ENCODE measurements at places on chromosomes 16 and 17.

- DNase-seq, result no peak
Observed at GRCh38 chr16:15829460-15829859, 27.4 kb downstream of the MYH11 start.

DNA sequence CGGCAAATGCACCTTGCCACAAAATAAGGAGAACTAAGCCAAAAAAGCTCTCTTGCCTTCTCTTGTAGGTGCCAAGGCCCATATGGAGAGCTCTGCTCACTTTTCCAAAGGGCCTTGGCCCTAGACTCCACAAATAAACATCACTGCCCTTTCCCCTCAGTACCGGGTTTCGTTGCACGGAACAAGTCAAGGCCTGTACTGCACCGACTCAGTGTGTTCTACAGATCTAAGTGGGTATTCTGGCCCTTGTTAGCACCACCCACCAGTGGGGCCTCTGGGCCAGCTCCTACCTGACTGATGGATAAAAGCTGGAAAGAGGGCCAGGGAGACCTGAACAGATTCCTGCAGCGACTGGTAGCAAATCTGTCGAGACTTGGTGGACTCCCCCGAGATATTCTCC, 43.7 kb upstream of the GSG1L start:
- DNase-seq, result no peak

DNA sequence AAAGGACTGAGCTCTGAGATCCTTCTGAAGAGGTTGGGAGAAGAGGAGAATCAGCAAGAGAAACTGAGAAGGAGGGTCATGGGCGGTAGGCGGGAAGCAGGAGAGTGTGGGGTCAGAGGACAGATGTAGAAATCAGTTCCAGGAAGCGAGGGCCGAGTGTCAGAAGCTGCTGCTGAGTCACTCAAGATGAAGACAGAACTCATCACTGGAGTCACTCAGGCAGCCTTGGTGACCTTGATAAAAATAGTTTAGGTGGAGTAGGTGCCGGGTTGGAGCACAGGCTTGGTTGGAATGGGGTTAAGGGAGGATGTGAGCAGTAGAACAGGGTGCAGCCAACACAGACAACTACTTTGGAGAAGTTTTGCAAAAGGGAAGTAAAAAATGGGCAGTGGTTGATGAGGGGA, 6.1 kb upstream of the ITGAM start:
- no peak for DNase-seq

GRCh38 chr16:11955713-11956123, 9.3 kb upstream of the TNFRSF17 start:
- DNase-seq, result no peak

- DNase-seq, result no peak
Observed at GRCh38 chr16:20931066-20931600, 30.6 kb downstream of the LYRM1 start.

GRCh38 chr16:15616475-15617165, 26.3 kb downstream of the MARF1 start:
- no peak for DNase-seq

DNA sequence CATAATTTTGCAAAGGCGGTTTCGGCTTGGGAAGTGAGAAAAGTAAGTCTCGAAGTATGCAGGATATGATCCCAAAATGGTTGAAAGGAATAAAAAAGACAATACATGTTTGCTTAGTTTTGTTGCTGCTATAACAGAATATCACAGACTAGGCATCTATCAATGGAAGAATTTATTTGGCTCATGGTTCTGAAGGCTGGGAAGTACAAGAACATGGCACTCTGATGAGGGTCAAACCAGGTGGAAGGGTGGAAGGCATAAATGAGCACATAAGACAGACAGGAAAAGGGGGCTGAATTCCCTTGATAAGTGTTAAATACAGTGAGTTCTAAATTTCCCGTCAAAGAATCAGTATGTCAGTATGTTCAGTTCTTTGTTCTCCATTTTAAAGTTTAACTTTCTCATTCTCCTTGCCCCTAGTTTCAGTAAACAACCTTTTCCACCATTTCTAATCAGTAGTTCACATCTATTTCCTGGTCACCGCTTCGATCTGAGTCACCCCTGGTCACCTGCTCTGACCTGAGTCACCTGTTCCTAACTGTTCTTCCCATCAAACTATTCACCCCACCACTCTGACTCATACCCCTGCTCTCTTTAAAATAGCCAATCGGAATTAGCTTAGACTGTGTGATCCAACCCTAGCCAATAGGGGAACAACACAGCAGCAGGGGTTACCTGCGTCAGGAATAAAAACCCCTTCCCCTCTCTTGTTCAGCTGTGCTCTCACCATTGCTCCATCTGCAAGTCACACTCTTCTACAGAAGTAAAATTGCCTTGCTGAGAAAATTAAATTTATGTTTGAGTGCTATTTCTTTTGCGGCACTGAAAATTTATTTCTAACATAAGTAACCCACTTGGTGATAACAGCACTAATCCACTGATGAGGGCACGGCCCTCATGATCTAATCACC, 240.8 kb downstream of the STX8 start:
- DNase-seq, result no peak

GRCh38 chr17:38421871-38422827, 6.1 kb upstream of the ARHGAP23 start:
- no peak for DNase-seq

- DNase-seq, result no peak
Observed at GRCh38 chr16:9392956-9393355, 301.5 kb downstream of the HAPSTR1 start.

- no peak for DNase-seq
Observed at GRCh38 chr17:9850151-9850550, 24.4 kb downstream of the GLP2R start.

GRCh38 chr17:51650772-51651171, 390.4 kb downstream of the UTP18 start:
- DNase-seq, result no peak

GRCh38 chr17:39402890-39403605, 1.6 kb upstream of the FBXL20 start:
- no peak for DNase-seq

GRCh38 chr16:86355951-86356350, 154.4 kb upstream of the FOXF1 start:
- DNase-seq, result no peak

DNA sequence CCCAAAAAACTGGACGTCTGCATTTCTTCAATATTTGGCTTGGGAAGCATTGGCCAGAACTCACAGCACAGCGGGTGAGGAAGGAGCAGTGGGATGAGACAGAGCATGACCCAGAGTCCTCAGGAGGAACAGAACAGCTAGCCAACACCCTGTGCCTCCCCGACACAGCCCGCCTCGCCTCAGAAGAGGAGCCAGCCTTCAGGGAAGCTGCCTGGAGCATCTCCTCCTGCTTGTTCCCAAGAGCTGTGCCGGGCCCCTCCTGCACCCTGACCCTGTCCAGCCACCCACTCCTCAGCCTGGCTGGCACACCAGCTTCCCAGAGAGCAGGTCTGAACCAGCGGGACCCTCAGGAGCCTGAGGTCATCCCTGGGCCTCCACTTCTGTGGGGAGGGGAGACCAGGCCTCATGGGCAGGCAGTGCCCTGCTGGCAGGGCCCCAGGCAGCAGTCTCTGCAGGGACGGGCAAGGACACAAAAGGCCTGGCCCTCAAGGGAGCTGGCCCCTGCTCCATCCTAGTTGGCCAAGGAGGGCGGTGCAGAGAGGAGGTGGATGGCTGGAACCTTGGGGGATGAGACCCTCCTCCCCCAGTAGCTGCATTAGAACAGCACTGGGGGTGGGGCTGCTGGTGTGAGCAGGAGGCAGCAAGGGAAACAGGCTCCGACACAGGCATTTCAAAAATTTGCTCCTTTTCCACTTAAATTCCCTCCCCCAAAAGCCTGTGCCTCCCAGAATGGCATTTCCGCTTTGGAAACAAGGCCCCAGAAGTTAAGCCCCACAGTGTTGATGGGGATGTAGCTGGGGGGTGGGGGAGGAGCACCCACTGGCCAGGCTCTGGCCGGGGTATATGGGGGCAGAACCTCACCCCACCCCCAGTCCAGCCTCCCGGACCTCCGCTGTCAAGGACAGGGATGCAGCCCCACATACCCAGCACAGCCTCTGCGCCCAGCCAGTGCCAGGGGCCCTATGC, 1.8 kb upstream of the BCAR1 start:
- no peak for DNase-seq

DNA sequence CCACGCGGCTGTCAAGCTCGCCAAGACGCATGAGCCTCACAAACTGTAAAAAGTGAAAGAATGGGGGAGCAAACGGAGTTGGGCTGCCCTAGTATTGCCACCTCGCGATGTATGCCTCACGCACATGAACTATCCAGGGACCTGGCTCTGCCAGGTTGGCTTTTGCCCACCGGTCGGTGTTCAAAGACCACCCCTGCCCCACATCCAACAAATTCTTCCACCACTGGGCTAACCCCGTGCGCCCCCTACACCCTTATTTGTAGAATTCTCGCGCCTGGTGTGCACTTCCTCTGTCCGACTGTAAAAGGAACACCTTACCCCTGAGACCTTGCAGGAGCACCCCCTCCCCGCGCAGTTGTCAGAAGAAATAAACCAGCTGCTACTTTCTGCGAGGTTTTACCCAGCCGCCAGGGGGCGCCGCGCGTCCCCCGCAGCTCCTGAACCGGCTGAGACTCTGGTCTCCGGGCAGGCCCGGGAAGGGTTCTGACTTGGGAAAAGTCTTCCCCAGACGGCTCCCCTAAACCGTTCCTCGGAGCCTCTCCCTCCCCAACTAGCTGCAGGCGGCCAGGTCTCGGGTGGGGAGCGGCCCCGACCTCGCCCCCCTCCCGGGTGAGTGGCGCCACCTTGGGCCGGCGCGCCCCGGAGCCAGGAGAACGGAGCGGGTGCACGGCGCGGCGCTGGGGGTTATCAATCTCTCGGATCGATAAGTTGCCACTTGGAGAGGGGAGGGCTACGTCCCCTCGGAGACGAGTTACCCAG, 1.7 kb upstream of the ZNF423 start:
- no peak for DNase-seq

DNA sequence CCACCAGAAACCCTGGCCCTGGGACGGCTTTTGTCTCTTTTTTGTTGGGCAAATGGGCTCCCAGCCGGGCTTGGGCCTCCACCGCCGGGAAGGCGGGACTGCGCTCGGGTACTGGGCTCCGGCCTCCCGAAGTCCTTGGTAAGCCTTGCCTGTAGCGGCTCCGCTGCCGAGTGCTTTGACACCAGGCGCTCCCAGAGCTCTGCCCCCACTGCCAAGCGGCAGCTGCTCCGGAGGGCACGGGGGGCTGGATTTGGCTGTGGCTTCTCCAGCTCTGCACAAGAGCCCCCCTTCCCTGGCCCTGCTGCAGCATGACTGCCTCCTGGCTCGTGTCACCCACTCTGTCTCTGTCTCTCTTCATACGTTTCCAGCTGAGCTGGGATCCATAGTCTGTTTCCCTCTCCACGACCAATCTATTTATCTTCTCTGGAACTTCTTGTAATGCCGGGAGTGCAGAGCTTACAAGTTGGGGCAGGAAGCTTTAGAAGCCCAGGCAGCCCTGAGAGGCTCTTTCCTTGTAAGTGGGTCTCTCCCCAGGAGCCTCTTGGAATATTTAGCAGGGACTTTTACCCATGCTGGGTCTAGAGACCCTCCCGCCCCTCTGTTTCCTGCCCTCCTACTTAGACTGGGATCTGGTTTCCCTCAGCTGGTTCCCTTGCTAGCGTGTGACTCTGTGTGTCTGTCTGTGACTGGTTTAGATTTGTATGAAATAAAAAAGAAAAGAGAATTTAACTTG, 246.9 kb upstream of the GSE1 start:
- no peak for DNase-seq

DNA sequence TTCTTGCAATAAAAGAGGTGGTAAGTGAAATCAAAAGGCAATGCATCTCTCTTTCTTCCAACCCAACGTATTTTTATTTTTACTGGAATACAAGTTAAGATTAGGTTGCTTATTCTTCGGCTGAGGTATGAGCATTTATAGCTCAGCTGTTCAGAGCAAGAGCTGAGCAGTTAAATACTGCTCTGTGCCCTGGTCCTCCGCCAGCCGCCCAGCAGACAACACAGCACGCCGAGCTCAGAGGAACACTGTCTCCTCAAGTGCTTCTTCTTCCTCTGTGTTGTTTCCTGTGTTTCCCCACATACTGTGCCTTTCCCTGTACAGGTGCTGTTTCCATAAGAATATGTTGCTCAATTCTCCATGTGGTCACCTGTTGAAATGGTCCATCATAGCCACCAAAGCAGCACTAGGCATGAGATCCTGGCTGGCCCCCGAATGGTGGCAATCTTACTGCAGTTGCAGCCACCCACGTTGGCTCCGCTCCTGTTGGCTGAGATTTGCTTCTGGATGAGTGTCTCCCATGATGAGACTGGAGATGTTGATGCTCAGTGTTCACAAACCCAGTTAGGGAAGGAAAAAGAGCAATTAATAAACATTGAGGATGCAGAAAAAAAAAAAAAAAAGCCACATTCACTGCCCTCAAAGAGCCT, 515.3 kb downstream of the GRIN2A start:
- no peak for DNase-seq

DNA sequence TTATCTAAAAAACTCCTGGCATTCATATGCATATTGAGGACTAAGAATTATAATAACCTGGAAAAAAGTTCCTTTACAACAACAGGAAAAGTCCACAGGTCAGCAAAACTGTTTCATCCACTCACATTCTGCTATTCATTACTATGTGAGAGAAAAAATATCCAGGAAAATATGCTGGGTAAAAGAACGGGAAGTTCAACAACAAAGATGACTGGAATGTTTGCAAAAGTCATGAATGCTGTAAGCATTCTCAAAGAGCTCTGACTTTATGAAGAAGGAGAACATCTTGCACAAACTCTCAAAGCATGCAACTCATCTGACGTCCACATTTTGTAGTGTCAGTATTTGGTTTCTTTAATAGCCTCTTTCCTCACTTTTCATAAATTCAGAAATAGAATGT, 56.9 kb upstream of the ALDH3A1 start:
- DNase-seq, result no peak

- no peak for DNase-seq
Observed at GRCh38 chr16:66714654-66715307, 18.2 kb upstream of the CMTM4 start.

GRCh38 chr16:49276646-49277385, 4.8 kb downstream of the CBLN1 start:
- no peak for DNase-seq

- DNase-seq, result peak; percentile 77
Observed at GRCh38 chr17:80426671-80427326, 11.8 kb downstream of the ENDOV start.

GRCh38 chr16:78823027-78823426, 723.6 kb downstream of the WWOX start:
- no peak for DNase-seq

GRCh38 chr17:51536627-51537026, 276.3 kb downstream of the UTP18 start:
- DNase-seq, result no peak

DNA sequence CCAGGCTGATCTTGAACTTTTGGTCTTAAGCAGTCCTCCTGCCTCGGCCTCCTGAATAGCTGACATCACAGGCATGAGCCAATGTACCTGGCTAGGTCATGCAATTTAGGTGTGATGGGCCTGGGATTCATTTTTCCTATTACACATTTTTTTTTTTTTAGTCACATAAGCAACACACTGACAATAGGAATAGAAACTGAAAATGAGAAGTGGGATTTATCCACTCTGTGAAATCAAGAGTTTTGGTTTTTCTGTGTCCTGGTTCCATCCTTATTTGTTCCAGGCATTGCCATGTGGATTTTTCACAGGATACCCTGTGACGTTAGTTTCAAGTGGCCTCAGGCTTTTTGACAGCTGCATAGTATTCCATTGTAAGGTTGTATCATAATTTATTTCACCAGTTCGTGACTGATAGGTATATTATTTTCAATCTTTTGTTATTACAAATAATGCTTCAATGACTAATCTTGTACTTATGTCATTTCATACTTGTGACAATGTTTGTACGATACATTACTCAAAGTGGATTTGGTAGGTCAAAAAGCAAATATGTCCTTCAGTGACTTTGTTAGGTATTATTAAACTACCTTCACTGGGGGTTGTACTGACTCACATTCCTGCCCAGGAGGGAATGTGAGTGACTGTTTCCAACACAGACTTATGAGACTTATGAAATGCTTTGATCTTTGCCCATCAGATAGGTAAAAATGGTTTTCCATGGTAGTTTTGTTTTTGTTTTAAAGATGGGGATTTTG, 10.6 kb downstream of the ADCY7 start:
- DNase-seq, result no peak

Measured in activated effector memory CD4-positive, alpha-beta T cell treated with Interleukin-2 at 50 U/mL for 16 hours (primary cell).